ENCODE measurements at places on chromosomes 11 and 22.

GRCh38 chr22:24482575-24482974 is 12.6 kb upstream of the UPB1 start:
- no peak for DNase-seq
- no peaks in the 10 kb centered on the region for H3K27me3 ChIP-seq
- H3K27ac ChIP-seq = peak overlapping the region; percentile 13
- no peaks in the 10 kb centered on the region for H3K36me3 ChIP-seq
- H3K4me3 ChIP-seq = no peak overlapping the region
- no peaks in the 10 kb centered on the region for H3K4me1 ChIP-seq

DNA sequence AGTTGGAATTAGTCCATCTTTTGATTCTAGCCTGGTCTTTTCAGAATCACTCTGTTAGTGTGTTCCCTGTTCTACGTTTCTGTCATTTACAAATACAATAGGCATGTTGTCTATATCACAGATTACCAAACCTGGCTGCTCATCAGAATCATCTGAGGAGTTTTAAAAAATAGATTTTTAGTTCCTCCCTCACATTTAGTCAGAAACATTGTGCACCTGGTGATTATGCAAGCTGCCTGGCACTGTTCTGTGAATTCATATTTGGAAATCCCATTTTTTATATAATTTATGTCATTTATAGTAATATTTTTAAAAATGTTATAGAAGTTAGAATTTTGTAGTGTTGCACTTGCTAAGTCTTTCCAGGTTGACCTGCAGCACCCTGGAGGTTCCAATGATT is 107.3 kb downstream of the PDE3B start:
- no peak overlapping the region for H3K4me3 ChIP-seq
- H3K27me3 ChIP-seq = no peaks in the 10 kb centered on the region
- DNase-seq = no peak
- H3K4me1 ChIP-seq = no peaks in the 10 kb centered on the region
- no peaks in the 10 kb centered on the region for H3K36me3 ChIP-seq

DNA sequence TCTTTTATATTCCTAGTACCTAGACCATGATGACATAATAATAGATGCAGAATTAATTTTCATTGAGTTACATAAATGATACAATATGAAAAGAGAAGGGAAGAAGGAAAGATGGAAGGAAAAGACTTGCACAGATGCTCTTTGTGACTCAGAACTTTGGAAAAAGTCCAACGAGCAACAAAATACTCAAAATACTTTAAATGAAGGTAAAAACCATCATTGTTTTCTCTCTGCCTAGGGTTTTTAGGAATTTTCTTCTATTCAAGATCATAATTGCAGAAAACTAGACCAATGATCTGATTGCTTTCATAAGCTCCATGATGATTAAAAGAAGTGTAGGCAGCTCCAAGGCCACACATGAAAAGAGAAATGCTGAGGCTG is 276.9 kb downstream of the KIRREL3 start:
- no peak overlapping the region for H3K4me3 ChIP-seq
- H3K27me3 ChIP-seq = peaks cover 16% of the 10 kb centered on the region
- H3K4me1 ChIP-seq = no peaks in the 10 kb centered on the region
- no peaks in the 10 kb centered on the region for H3K36me3 ChIP-seq

DNA sequence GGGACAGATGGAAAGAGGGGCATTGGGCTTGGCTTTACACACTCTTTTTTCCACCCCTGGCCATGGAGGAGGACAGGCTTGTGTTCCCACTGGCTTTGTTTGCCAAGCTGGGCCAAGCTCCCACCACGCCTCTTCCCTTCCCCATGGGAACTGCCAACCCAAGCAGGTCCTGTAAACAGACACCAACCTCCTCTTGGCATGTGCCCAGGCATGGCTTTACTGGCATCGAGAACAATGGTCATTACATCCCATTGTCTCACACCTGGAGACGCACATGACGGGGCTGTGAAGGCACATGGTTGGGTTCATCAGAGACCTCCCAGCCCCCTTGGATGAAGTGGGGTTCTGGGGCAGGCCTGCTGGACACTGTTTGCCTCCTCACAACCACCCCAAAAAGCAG is 11.7 kb downstream of the SEC14L3 start:
- H3K27ac ChIP-seq = no peak overlapping the region
- no peak for DNase-seq
- H3K27me3 ChIP-seq = no peaks in the 10 kb centered on the region
- no peak overlapping the region for H3K4me3 ChIP-seq
- H3K4me1 ChIP-seq = no peaks in the 10 kb centered on the region

GRCh38 chr11:69866648-69867047 is 47.4 kb upstream of the FGF3 start:
- no peak overlapping the region for H3K27ac ChIP-seq
- H3K27me3 ChIP-seq = peaks cover under 1% of the 10 kb centered on the region
- no peaks in the 10 kb centered on the region for H3K36me3 ChIP-seq
- H3K4me1 ChIP-seq = no peaks in the 10 kb centered on the region
- DNase-seq = no peak

DNA sequence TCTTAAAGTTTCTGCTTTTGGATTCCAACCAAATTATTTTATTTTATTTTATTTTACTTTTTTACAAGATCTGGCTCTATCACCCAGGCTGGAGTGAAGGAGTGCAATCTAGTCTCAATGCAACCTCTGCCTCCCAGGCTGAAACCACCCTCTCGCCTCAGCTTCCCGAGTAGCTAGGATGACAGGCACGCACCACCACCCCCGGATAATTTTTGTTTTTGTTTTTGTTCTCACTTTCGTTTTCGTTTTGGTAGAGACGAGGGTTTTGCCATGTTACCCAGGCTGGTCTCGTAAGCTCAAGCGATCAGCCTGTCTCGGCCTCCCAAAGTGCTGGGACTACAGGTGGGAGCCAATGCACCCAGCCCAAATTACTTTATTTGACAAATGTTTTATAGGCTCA is 219.8 kb downstream of the ETS1 start:
- no peak overlapping the region for H3K27ac ChIP-seq
- H3K4me3 ChIP-seq = no peak overlapping the region
- H3K36me3 ChIP-seq = no peaks in the 10 kb centered on the region
- no peak for DNase-seq
- no peaks in the 10 kb centered on the region for H3K27me3 ChIP-seq

DNA sequence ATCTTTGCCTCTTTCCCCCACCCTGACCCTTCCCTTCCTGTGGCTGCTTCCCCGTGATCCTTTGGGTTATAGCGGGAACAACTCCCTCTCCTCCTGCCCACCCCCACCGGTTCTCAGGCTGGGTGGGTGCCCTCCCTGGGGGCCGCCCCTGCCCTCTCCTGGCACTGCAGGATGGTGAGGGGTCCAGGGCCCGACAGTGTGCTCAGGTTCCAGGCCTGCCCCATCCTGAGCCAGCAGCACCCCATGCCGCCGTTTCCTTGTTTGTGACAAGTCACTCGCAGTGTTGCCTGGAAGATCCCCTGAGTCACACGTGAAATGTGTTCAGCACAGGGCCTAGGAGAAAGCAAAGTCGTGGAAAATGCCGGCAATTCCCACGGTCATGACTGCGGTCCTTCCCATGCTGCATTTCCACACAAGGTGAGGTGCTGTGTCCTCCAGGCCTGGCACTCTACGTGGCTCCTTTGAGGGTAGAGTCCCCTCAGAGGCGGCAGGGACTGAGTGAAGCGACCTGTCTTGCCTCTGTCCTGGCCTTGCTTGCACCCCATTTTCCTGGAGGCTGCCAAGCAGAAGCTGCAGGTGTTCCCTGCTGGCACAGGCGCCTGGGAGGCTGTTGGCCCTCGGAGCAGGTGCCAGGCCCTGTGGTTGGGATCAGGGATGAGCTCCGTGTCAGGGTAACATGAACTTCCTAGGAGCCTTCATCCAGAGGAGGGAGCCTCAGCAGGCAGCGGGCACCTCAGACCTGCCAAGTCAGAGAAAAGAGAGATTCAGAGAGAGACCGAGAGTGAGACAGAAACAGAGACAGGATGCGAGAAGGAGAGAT is 80.5 kb upstream of the LINC01488 start:
- DNase-seq = no peak
- no peak overlapping the region for H3K4me3 ChIP-seq
- H3K36me3 ChIP-seq = no peaks in the 10 kb centered on the region

DNA sequence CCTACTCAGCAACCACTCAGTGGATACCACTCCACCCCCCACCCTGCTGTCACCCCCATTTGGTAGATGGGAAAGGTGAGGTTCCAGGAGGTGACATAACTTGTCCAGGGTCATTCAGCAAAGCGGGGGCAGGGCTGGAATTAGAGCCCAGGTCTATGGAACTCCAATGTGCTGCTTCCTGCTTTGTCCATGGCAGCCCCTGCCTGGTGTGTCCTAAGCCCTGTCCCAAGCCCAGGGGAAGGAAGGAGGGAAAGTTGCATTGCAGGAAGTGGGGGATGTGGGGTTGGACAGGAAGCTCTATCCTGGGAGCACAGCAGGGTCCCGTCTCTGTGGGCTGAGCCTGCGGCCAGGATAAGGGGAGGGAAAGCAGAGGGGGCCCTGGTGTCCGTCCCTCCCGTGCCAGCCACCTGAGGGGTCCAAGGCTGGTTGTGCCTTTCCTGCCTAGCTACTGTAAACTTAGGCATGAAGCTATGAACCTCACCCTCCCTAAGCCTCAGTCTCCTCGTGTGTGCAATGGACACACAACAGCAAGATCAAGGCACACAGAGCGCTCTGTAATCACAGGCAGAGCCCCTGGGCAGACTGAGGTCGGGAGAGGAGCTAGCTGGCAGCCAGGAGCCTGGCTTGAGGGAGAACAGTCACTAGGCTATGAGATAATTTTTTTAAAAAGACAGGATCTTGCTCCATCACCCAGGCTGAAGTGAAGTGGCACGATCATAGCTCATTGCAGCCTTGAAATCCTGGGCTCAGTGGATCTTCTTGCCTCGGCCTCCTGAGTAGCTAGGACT is 12.9 kb downstream of the GAL3ST1 start:
- DNase-seq = no peak
- no peak overlapping the region for H3K4me3 ChIP-seq
- no peaks in the 10 kb centered on the region for H3K27me3 ChIP-seq

GRCh38 chr11:63022441-63022840 is 6.8 kb upstream of the SLC22A8 start:
- H3K27me3 ChIP-seq = no peaks in the 10 kb centered on the region
- no peak overlapping the region for H3K4me3 ChIP-seq
- DNase-seq = no peak
- H3K36me3 ChIP-seq = no peaks in the 10 kb centered on the region

GRCh38 chr11:86355256-86355655 is 19.4 kb upstream of the CCDC81 start:
- H3K27me3 ChIP-seq = no peaks in the 10 kb centered on the region
- H3K27ac ChIP-seq = no peak overlapping the region
- no peaks in the 10 kb centered on the region for H3K4me1 ChIP-seq

DNA sequence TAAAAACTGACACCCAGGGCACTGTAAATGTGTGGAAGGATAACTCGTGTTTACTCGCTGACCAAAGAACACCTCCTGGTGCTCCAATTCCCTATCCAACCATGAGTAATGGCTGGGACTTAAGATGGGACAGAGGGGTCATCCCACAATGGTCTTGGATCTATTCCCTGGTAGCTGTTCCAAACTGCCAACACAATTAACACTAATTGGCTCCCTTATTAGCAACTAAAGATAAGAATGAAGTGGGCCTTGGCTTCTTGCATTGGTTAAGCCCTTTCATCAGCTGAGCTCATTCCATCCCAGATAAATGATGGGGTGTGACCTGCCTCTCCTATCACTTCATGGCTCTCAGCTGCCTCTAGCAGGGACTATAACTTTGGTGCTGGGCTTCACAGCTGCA is 1.5 kb upstream of the SIK3 start:
- H3K27ac ChIP-seq = peak overlapping the region; percentile 93
- no peak for DNase-seq
- no peak overlapping the region for H3K4me3 ChIP-seq
- no peaks in the 10 kb centered on the region for H3K36me3 ChIP-seq
- H3K4me1 ChIP-seq = peaks cover 30% of the 10 kb centered on the region
- H3K27me3 ChIP-seq = no peaks in the 10 kb centered on the region

- H3K4me3 ChIP-seq = no peak overlapping the region
- no peaks in the 10 kb centered on the region for H3K36me3 ChIP-seq
- DNase-seq = no peak
- peaks cover 3% of the 10 kb centered on the region for H3K4me1 ChIP-seq
Measured at GRCh38 chr22:18997306-18997924, 61.3 kb upstream of the PRODH start.

- peaks cover 39% of the 10 kb centered on the region for H3K4me1 ChIP-seq
- H3K27me3 ChIP-seq = no peaks in the 10 kb centered on the region
- peak within 1 kb of the TSS; percentile 57 for H3K4me3 ChIP-seq
- peak; percentile 88 for DNase-seq
- no peaks in the 10 kb centered on the region for H3K36me3 ChIP-seq
Measured at GRCh38 chr22:30606455-30607299, at the start of gene TCN2. TSS of gene TCN2 (plus strand) at chr22:30607174. CDS start at chr22:30607332, 158 bp downstream.

GRCh38 chr22:25388866-25389540 is 169.6 kb downstream of the CRYBB2 start:
- DNase-seq = no peak
- no peaks in the 10 kb centered on the region for H3K27me3 ChIP-seq
- H3K4me3 ChIP-seq = no peak overlapping the region
- no peaks in the 10 kb centered on the region for H3K36me3 ChIP-seq

DNA sequence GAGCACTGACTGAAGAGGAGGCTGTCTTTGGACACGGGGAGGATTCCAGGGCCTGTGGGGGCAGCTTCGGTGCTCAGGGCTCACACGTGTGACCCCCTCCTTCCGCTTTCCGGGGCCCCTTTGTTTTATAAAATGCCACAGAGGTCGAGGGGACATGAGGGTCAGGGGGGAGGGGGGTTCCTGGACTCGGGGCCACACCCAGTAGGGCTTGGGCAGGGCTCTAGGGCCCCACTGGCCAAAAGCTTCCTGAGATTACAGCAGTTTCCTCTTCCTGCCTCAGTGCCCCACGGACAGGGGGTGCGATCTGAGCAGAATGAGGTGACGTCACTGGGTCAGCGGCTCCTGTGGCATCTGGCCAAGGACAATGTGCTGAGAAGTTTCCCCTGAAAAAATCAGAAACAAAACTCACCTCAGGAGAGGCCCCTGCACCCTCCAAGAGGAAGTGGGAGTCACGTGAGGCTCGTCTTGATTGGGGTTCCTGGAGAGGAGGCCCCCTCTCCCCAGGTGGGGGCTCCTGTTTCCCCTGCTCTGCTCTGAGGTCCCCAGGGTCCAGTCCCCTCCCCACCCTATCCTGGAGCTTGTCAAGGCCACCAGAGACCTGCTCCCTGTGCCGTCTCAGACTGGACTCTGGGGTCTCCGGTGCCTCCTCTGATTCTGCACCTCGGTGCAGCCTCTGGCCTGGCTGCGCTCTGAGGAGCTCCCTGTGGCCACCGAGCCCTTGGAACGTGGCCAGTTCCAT is 6.4 kb upstream of the IFITM3 start:
- no peaks in the 10 kb centered on the region for H3K27me3 ChIP-seq
- H3K27ac ChIP-seq = peak overlapping the region; percentile 86
- no peak overlapping the region for H3K4me3 ChIP-seq
- peaks cover 26% of the 10 kb centered on the region for H3K4me1 ChIP-seq

DNA sequence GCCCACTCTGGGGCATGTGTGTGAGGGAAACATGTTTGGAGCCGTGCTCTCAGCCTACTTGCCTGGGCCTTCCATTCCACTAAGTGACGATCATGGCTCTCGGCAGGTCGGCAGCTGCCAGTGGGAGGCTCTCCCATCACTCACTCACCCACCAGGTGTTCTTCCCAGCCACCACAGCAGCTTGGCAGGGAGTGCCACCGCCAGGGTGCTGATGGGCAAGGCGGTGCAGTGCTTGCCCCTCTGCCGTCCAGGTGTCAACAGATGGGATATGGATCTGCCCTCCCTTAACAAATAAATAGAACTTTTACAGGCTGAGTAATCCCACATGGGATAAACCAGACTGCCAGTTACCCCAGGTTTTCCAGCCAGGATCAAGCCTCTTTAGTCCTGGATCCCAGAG is 205.5 kb upstream of the TMEM45B start:
- no peaks in the 10 kb centered on the region for H3K27me3 ChIP-seq
- no peak overlapping the region for H3K27ac ChIP-seq
- no peak overlapping the region for H3K4me3 ChIP-seq
- no peak for DNase-seq
